ENCODE measurements at places on chromosomes 11 and 22.

- no peak for DNase-seq
Measured at GRCh38 chr11:122100037-122100755, 15.8 kb downstream of the BLID start.

- no peak for DNase-seq
Measured at GRCh38 chr22:30637701-30638114, 2.1 kb downstream of the SLC35E4 start.

GRCh38 chr11:19735157-19735908 is 22.7 kb downstream of the NAV2 start:
- no peak for DNase-seq

DNA sequence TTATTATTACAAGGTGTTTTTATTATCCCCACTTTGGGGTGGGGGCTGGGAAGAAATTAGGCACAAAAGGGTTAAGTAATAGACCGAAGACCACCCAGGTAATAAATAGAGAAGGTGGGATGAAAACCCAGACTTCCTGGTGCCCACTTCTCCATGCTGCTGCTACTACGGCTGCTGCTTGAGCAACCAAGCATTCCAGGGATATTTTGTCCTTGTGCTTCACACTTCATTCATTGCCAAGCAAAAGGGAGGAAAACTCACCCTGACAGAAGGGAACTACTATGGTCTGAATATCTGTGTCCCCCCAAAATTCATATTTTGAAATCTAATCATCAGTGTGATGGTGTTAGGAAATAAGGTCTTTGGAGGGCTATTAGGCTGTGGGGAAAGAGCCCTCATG is 470.9 kb upstream of the API5 start:
- DNase-seq = no peak

DNA sequence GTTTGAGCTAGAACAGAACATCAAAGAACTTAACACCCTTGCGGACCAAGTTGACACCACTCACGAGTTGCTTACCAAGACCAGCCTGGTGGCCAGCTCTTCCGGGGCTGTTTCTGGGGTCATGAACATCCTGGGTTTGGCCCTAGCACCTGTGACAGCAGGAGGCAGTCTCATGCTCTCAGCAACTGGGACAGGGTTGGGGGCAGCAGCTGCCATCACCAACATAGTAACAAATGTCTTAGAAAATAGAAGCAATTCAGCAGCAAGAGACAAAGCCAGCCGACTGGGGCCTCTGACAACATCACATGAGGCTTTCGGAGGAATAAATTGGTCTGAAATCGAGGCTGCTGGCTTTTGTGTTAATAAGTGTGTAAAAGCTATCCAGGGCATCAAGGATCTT is 8.7 kb downstream of the APOL5 start:
- no peak for DNase-seq

DNA sequence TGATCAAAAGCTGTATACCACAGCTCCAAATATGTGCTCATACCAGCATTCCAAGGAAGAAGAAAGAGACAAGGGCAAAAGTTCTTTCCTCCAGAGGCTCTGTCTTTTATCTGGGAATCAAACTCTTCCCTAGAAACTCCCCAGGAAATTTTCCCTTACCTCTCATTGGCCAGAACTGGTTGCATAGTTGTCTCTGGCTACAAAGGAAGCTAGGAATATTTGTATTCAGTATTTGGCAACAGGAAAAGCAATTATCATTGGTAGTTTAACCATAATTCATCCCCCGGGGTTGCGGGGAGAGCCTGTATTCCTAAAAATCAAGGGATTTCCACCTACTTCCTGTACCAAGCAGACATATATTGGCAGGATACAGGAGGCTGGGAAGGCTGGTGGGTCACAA is 10.5 kb upstream of the ZFTA start:
- no peak for DNase-seq

- DNase-seq = no peak
Measured at GRCh38 chr11:131483453-131483852, 113.0 kb downstream of the NTM start.

DNA sequence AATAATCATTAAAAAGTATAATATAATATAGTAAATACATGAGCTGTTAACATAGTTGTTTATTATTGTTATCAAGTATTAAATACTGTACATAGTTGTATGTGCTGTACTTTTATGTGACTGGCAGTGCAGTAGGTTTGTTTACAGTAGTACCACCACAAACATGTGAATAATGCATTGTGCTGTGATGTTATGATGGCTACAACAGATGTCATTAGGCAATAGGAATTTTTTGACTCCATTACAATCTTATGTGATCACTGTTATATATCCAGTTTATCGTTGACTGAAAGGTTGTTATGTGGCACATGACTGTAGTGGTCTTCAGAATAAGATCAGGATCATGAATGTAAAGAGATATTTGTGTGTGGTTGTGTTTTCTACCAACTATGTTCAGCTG is 577.8 kb downstream of the JRKL start:
- no peak for DNase-seq

- DNase-seq = no peak
Measured at GRCh38 chr11:34865261-34865660, 50.9 kb downstream of the APIP start.

DNA sequence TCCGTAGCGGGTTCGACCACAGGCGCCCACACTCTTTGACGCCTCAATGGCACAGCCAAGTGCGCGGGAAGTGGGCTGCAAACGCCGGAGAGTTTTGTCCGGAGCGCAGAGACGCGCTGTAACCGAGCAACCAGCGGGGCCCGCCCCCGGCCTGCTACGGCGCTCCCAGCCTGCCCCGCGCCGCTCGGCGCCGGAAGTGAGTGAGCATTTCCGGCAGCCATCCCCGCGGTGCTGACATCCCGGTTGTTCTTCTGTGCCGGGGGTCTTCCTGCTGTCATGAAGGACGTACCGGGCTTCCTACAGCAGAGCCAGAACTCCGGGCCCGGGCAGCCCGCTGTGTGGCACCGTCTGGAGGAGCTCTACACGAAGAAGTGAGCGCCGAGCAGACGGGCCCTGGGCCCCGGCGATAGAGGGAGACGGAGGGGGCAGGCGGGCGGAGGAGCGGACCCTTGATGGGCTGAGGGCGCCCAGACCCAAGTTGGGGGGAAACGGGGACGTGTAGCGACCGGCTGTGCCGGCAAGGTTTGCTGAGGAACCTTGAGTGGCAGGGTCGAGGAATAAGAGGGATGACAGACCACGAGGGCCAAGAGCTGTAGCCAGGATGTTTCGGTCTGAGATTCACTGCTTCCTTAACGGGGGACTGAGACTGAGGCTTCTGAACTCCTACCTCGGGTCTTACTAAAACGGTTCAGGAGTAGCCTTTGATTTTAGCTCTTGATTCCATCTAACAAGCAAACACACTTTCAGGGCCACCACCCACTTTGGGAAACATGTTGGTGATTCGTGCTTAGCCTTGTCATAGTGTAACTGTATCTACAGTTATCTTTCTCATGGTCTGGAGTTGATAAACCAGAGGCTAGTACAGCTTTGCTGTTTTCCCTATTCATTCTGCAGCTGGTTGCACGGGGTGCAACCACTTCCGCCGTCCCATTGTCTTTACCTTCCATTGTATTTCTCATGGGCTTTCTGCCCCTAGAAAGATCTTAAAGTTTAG is at the start of gene PSMD13:
Gene PSMD13, plus strand, starts transcription at position 203 of the 994 bp plus-strand sequence. Its CDS starts 74 bp downstream, at position 277.
- DNase-seq = peak; percentile 88

DNA sequence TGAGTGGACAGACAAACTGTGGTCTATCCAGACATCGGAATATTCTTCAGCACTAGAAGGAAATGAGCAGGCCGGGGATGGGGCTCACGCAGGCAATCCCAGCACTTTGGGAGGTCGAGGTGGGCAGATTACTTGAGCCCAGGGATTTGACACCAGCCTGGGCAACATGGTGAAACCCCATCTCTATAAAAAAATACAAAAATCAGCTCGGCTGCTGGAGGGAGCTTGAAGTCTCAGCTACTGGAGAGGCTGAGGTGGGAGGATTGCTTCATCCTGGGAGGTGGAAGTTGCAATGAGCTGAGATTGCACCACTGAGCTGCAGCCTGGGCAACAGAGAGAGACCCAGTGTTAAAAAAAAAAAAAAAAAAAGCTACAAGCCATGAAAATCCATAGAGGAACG is 8.0 kb upstream of the CTSD start:
- DNase-seq = no peak

DNA sequence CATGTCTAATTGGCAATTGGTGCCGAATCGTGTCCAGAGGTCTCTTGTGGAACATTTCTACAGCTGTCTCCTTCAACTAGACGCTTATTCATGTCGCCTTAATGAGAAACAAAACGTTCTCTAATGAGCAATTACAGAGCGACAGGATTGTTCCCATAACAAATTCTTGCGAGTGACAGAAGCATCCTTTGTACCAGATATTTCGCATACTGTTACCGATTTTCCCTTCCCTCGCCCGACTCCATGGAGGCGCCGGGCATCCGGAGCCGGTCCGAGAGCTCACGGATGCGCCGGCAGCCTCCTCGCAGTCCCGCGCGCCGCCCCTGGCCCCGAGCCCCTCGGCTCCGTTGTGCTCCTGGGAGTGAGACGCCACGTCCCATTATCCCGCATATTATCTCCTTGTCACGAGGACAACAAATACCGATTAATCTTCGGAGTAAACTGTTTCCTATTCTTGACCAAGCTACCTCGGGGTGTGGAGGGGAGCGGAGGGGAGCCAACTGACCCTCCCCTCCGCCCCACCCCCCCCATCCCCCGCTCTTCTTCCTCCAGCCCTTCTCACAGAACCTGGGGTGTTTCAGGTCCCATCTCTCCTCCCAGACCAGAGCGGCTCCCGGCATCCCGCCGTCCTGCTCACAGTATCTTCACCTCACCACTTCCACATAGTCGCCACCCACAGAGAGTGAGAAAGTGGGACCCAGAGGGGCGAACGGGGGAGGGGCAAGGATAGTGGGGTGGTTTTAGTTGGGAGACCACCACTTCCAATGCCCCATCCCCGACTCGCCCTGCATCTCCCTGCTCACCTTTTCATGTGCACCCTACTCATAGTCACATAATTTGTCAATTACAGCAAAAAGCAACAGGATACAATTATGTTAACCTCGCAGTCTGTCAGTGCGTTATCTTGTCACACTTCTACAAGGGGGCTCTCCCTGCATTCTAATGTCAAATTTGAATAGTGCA is 11.4 kb downstream of the PAX6 start:
- no peak for DNase-seq

GRCh38 chr11:120375076-120375475 is 38.9 kb downstream of the ARHGEF12 start:
- no peak for DNase-seq

DNA sequence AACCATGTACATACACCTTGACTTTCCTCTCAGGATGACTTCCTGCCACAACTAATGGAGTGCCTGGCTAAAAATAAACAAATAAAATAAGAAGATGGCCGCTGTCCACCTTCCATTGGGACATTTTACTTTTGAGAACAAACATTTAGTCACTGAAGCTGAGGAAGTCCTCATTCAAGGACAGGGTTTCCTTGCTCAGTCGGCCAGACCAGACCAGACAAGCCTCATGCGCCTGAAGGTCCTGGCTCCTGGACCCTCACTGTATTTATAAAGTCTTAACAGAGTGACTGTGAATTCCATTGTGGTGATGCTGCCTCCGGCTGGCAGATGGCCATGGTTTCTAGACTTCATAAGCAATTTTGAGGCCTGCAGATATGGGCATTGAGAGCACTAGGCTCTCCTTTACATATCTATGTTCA is 114.5 kb downstream of the MAML2 start:
- DNase-seq = no peak

DNA sequence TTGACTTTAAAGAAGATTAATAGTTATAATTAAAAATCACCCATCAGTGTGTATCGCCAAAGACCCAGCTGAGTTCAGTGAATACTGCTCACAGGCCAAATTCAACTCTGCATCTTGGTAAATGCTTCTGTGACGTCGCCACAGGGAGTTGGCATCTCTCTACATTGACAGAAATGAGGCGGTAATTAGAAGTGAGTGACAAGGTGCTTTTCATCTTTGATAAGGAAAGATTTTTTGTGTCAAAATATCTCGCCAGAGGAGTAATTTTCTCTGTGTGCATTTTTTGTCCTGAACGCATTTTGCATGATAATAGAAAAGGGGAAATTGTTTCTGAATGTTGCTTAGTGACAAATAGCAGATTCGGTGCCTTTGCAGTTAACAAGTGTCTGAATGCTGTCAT is 345.8 kb downstream of the CNTN5 start:
- no peak for DNase-seq

DNA sequence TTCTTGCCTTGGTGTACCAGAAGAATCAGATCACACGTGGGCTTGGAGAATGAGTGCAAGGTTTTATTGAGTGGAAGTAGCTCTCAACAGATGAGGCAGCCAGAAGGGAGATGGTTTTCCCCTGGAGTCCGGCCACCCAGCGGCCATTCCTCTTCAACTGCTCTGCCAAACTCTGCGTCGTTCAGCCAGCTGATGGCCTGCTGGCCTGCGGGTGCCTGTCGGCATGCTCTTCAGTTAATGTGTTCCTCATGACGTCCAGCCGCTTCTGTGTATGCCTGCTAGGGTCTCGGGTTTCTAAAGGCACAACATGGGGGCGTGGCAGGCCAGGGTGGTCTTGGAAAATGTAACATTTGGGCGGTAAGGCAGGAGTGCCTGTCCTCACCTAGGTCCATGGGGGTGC is 487.9 kb upstream of the LRRC4C start:
- DNase-seq = no peak

DNA sequence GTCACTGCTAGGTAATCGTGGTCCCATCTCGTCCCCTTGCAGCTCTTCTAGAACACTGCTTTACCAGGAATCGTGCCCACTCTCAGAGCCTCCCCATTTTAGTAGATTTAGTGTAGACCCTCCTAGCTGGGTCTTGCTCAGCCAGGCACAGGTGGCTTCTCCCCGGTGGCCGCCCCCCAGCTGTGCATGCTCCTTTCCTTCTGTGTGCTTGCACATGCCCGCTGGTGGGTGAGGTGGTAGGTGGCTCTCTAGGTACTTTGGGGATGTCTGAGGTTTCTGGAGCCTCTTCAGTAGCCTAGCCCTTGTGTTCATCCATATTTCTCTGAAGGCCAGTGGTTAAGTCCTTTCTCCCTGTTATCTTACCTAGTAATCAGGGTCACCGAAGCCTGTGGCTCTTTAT is 5.6 kb downstream of the TUB start:
- DNase-seq = no peak

DNA sequence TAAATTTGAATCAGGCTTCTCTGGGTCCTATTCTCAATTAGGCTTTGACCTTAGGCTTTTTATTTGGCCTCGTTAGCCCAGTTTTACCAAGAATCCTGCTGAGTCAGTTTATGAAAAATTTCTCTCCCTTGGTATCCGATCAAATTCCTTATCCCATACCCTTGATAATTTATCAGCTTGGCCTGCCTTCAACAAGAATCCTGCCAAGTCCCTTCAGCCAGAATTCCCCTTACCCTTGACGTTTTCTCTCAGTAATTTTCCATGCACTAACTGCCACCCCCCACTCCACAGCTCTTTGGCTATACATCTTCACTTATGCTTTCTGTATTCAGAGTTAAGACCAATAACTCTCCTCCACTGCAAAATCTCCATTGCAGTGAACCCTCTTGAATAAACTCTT is 811.0 kb upstream of the CCDC90B start:
- DNase-seq = no peak

DNA sequence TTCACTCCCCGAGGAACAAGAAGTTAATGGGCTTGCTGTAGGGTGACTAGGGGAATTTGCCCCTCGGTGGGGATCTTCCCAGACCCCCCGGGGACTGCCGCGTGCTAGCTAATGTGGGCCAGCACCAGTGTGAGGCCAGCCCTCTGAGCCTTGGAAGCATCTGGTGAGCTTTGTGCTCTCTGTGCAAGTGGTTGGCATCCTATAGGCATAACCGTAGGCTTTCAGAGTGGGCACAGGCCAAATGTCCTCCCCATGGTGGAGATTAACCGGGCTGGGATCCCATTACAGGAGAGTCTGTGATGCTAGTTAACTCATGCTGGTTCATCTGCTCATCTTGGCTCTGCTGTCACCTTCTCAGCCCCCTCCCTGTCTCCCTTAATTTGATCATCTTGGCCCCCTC is 125.7 kb downstream of the TRIM29 start:
- DNase-seq = no peak

Data from stimulated activated CD4-positive, alpha-beta T cell treated with anti-CD3 and anti-CD28 coated beads, TNF-alpha, amount 100 ng/mL, for 24 hours (primary cell).